Activated CD8-positive, alpha-beta memory T cell treated with anti-CD3 and anti-CD28 coated beads for 1 hour (primary cell): ENCODE measurements at places on chromosomes 6 and 20.
A peak's percentile ranks its signal among the peaks of the same experiment; 100 is the strongest.

DNA sequence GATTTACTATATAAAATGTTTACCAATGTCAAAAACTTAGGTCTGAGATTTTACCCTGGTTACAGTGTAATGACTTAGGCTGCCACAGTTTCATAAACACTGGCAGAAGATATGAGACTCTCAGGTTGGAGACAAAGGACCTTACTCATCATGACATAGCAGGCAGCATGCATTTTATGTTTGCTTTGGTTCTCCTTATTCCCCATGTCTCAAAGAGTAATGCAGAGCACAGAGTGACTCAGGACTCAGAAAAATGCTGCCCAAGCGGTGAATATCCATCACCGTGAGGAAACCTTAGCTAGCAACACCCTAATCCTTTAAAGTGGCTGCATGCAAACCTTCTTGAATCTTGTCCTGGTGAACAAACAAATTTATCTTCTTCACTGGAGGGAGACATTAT is 112.1 kb upstream of the EYS start:
- no peak for DNase-seq

DNA sequence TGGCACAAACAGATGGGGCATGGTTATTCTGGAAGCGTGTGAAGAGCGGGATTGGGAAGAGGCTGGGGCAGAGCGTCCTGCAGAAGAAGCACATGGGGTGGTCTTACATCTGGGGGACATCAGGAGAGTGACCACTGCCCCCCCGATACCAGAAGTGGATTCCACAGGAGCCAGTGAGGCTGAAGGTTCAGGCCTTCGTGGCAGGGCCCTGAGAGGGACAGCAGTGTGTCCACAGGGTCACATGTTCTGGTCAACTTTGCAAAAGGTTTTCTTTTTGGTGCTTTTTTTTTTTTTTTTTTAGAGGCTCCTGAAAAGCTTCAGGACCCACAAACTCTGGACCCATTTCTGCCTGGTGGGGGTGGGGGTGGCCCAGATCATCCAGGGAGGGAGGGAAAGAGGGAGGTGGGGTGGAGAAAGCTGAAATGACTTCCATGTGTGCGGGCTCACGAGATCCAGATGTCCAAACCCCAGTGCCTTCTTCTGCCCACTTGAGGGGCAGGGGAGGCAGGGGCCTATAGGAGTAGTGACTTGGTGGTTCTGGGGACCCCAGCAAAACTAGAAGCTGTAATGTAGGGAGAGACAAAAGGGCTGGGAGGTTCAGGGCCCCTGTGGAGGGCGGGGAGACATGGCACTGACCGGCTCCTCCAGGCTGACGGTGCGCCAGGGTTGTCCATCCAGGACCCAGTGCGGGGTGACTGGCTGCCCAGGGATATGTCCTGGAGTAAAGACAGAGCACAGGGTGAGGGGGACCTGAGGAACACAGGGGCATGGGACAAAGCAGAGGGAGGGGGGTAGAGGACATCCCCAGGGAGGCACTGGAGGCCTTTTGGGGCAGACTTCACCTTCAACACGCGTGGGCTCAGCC is 2.7 kb downstream of the ADAM33 start:
- no peak for DNase-seq

- DNase-seq = no peak
These were observed 65.6 kb downstream of the STMND1 start for GRCh38 chr6:17167327-17167979.

- no peak for DNase-seq
These were observed 37.6 kb upstream of the MDFI start for GRCh38 chr6:41600499-41601247.

- DNase-seq = no peak
These were observed 10.5 kb downstream of the NT5E start for GRCh38 chr6:85460154-85460920.

- DNase-seq = no peak
These were observed 31.5 kb downstream of the CDC40 start for GRCh38 chr6:110211753-110212152.

GRCh38 chr6:139161817-139162284 is 27.0 kb downstream of the HECA start:
- DNase-seq = peak; percentile 39

DNA sequence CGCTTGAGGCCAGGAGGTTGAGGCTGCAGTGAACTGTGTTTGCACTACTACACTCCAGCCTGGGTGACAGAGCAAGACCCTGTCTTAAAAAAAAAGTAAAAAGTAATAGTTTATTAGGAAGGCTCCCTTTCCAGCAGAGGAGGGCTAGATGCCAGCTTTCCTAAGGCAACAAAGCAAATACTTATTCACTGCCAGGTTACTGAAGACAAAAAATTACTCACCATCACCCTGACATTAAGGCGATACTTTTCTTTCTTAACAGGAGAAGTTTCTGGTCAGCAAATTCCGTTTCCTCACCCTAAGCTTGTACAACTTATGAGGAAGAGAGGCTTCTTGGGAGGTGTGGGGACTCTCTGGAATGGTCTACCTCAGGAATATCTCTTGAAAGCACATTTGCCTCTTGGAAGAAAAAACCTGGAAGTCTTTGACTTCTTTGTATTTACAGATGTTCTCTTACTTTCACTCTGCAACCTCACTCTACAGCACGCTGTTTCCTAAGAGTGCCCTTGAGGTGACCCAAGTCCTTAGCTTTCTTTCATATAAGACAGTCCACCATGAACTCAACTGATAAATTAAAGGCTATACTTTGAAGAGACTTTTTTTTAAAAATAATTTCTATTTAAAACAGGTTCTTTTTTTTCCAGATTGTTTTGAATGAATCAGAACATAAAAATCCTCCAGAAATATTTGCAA is 52.9 kb upstream of the TRAF3IP2 start:
- no peak for DNase-seq

- DNase-seq = no peak
These were observed 11.5 kb upstream of the HLA-B start for GRCh38 chr6:31368461-31368860.

DNA sequence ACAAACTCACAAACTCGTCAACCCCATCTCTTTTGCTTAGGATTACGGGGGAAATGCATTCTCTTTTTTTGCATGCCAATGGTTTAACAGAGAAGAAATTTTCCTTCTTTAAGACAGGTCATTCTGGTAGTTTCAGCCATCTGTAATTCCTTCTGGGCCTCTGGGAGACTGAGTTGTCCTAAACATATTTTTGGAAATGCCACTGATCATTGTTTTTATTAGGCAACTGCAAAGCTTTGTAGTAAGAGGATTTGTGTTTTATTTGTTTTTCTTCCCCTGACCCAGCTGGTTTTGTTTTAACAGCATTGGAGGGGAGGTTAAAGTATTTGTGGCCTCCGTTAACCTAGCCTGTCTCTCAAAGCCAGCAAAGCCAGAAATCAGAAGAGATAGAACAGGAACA is 73.1 kb upstream of the ISM1 start:
- no peak for DNase-seq

GRCh38 chr20:24938498-24938897 is 10.6 kb upstream of the CST7 start:
- DNase-seq = no peak

GRCh38 chr20:50776122-50776817 is 18.6 kb upstream of the BCAS4 start:
- no peak for DNase-seq

DNA sequence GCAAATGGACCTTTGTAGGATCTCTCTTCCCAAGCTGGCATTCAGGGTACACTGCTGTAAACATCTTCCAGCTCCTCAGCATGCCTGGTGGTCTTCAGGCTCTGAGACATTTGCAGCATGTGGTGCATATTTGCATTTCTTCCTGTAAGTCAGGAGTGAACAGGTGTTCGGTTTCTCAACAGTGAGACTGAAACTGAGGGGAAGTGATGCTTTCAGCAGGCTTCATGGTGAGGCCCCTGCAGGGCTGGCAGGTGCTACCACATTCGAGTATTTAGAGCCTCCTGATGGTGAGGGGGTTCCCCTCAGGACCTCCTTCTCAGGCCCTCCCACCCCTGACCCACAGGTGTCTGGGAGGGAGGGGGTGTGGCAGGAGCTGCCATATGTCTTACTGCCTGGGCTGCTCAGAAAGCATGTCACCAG is 15.1 kb downstream of the MYBL2 start:
- no peak for DNase-seq

DNA sequence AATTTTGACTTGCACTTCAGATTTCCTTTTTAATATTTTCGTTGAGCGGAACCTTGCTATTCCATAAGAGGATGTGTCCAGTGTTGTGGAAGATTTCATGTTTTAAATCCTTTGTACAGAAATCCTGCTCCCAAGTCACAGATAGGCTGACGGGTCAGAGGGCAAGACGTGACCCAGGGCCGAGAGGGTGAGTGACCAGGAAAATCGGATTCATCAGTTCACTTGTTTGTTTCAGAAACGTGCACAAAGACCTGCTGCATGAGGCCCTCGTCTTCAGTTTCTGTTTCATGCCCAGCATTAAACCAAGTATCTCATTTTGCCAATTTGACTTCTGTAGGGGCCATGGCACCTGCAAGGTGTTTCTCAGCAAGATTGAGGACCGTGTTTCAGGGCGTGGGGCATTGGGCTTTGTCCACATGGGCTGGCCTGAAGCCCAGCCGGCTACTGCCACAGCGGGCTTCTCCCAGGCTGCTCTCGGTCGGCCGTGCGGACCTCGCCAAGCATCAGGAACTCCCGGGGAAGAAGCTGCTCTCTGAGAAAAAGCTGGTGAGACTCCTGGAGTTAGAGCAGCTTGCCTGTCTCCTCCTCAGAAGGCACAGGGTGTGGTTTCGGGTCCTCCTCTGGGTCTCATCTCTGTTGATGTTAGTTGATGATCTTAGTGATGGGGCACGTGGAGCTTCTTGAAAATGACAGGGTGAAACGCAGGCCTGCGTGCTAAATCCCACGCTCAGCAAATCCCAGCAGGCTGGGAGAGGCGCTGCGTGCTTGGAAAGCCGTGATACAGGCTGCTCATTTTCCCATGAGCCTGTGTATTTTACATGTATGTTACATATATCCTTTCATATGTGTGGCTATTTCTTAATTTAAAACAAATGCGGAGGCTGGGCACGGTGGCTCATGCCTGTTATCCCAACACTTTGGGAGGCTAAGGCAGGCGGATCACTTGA is 10.5 kb downstream of the MTG2 start:
- DNase-seq = no peak

- no peak for DNase-seq
These were observed 3.9 kb upstream of the CLDN20 start for GRCh38 chr6:155259897-155260296.

GRCh38 chr20:62872184-62872847 is 10.7 kb upstream of the TCFL5 start:
- DNase-seq = no peak

DNA sequence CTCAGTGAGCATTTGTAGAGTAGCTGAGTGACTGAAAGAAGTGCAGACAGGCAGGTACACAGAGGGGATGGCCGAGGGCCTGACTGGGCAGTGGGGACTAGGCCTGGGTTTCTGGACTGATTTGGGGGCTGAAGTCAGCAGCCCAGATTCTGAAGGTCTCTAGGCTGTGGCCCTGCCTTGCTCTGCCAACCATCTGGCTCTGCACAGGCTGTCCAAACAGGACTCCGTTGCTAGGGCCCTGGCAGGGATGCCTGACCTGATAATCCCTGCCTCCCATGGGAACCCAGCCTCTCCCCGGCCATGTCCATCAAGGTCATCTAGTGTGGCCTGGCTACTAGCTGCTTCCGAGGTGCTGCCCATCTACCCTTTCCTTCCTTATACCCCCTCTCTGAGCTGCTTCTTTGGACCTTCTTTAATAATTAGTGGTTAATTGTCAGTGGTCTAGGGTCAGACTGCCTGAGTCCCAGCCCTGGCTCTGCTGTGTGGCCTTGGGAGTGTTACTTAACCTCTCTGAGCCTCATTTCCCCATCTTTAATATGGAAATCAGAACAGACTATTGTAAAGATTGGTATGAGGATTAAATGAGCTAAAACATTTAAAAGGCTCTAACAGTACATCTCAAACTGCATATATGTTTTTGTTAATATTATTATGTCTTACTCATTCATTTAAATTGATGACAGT is 137.9 kb downstream of the VEGFA start:
- DNase-seq = no peak

DNA sequence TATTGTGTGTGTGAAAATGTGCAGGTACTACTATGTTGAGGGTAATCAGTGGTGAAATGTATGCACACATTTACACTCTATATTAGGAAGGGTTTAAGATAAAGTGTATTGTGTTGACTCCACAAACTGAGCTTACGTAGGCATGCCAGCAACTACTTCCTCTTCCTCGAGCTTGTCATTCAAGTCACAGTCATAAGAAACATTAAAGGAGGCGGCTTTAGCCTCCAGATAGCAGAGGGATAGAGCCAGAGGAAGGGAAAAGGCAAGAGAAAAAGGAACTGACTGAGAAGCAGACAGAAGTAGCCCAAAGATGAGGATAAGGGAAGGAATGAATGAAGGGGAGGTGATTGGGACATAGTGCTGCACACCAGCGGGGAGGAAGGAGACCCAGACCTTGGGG is 55.2 kb downstream of the SMLR1 start:
- no peak for DNase-seq

DNA sequence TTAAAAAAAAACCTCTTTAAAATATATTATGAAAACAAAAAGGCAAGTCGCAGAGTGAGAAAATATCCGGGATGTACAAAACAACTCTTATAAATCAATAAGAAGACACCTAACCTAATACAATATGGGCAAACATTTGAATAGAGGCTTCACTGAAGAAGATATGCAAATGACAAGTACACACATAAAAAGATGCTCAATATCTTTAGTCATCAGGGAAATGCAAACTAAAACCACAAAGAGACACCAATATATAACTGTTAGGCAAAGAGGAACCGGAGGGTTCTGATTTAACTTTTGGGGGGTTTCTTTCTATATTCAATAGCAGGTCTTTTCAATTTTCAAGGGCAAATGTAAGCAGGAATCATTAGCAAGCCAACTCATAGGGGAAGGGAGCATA is 480.7 kb upstream of the SPTLC3 start:
- DNase-seq = no peak
